Aortic smooth muscle cell (primary cell): ENCODE measurements at places on chromosomes 7 and 10. TPM values are rescaled to one million over a fixed set of nuclear protein-coding genes. Genes with fewer than 3 reads are reported as not detected.

PAPOLB gene
- total RNA-seq, result 0.13 and 0.19 TPM in 2 replicates

UPK3B gene
- total RNA-seq, result 0.19 and 0.26 TPM in 2 replicates

DPP6 gene
- total RNA-seq, result not detected in 2 replicates

PTPN20 gene
- 0.92 and 0.99 TPM in 2 replicates for total RNA-seq

MUC12 gene
- total RNA-seq, result 0.13 and 0.37 TPM in 2 replicates

GIMAP8 gene
- 0.62 and 2.1 TPM in 2 replicates for total RNA-seq

RUFY2 gene
- 24.6 and 30.2 TPM in 2 replicates for total RNA-seq

ST8SIA6 gene
- total RNA-seq, result not detected in 2 replicates

BHLHA15 gene
- 0.13 and 0.19 TPM in 2 replicates for total RNA-seq

DNAJC12 gene
- total RNA-seq, result 1.6 and 2.5 TPM in 2 replicates

SUGCT gene
- total RNA-seq, result 14.7 and 23.6 TPM in 2 replicates

OR9A2 gene
- not detected in 2 replicates for total RNA-seq

FAM25A gene
- not detected in 2 replicates for total RNA-seq

OR6V1 gene
- not detected in 2 replicates for total RNA-seq

EVX1 gene
- total RNA-seq, result not detected in 2 replicates

SPDYE5 gene
- total RNA-seq, result not detected in 2 replicates

SPOCK2 gene
- 0.26 and 0.37 TPM in 2 replicates for total RNA-seq

SLC26A3 gene
- not detected in 2 replicates for total RNA-seq

AQP1 gene
- 127 and 148 TPM in 2 replicates for total RNA-seq

SYT15B gene
- not detected in 2 replicates for total RNA-seq

AUTS2 gene
- total RNA-seq, result 2.4 and 4.6 TPM in 2 replicates

FLNC gene
- 104 and 110 TPM in 2 replicates for total RNA-seq

GPR141 gene
- total RNA-seq, result not detected in 2 replicates

ADAM12 gene
- 13.6 and 13.7 TPM in 2 replicates for total RNA-seq

DYNC1I1 gene
- total RNA-seq, result 3.2 and 3.5 TPM in 2 replicates

KLLN gene
- 0.40 and 0.56 TPM in 2 replicates for total RNA-seq

CCDC172 gene
- total RNA-seq, result not detected in 2 replicates

PILRA gene
- total RNA-seq, result 0.62 TPM in 1 of 2 replicates, not detected in the other
